ENCODE measurements at places on chromosomes 7 and 10.

- DNase-seq: no peak
Observed at GRCh38 chr10:52261362-52261761, 52.7 kb upstream of the DKK1 start.

GRCh38 chr10:126131341-126131740 lies 235.0 kb downstream of the FANK1 start:
- no peak for DNase-seq

DNA sequence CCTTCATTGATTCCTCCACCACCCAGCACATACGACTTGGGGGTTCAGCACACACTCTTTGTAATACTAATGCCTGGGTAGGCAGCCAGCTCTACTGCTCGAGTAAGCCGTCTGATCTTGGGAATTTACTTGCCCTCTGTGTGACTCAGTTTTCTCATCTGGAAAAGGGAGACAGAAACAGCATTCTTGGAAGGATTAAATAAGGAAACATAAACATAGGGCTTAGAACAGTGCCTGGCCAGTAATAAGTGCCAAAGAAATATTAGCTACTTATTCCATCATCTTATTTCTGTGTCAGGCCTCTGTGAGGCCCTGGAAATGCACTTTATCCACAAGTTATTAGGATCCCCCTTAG lies 130.1 kb downstream of the TNS3 start:
- DNase-seq: no peak

DNA sequence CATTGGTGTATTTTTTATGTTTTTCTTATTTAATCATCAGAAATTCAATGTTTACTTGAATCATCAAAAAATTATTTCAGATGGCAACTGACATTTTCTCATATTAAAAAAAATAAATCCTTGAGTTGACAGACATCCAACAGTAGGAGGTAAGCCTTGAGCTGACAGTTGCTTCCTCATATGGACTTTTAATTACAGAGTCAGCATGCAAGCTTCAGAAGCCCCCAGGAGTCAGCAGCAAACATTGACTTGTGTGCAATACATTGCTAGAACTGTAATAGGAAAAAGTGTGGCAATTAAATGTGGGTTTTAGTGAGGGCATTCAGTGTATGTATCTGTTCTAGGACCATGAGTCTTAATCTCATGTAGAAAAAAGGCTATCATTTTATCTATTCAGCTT lies 62.4 kb upstream of the TAS2R16 start:
- no peak for DNase-seq

GRCh38 chr10:21509341-21510240 lies 15.9 kb downstream of the SKIDA1 start:
- no peak for DNase-seq

GRCh38 chr10:78553792-78554191 lies 515.0 kb upstream of the ZMIZ1 start:
- DNase-seq: no peak

DNA sequence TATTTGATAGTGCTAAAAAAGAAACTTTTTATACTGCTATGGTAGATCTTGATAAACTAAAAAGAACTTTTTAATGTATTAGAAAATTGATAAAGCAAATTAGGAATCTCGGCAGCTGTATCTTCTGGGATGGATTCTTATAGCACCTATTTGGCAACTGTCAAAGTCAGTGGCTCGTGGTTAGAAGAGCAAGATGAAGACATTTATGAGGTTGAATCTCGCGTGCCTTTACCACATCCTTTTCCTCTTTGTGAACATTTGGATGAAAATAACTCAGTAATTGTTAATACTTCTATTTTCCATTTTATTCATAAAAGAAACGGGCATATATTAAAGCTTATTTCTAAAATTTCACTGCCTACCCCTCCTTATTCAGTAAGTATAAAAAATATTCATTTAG lies 76.2 kb downstream of the CYP51A1 start:
- no peak for DNase-seq

DNA sequence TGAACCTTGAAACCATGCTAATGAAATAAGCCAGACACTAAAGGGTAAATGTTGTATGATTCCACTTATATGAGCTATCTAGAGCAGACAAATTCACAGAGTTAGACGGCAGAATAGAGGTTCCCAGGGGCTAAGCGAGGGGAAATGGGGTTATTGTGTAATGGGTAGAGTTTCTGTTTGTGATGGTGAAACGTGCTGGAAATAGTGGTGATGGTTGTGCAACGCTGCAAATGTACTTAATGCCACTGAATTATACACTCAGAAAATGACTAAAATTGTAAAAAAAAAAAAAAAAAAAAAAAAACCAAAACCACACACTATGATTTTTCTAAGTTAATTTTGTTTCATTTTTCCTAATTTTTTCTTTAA lies 30.0 kb downstream of the SFXN4 start:
- peak; percentile 41 for DNase-seq

GRCh38 chr7:87574630-87575029 lies 26.1 kb downstream of the ABCB1 start:
- no peak for DNase-seq

- no peak for DNase-seq
Observed at GRCh38 chr10:15180736-15181135, 12.2 kb upstream of the NMT2 start.

- no peak for DNase-seq
Observed at GRCh38 chr10:46317370-46317769, 30.6 kb downstream of the ANTXRL start.

- DNase-seq: no peak
Observed at GRCh38 chr7:29424984-29425309, 138.7 kb upstream of the PRR15 start.

- DNase-seq: peak; percentile 19
Observed at GRCh38 chr7:50687575-50688225, 95.0 kb downstream of the GRB10 start.

DNA sequence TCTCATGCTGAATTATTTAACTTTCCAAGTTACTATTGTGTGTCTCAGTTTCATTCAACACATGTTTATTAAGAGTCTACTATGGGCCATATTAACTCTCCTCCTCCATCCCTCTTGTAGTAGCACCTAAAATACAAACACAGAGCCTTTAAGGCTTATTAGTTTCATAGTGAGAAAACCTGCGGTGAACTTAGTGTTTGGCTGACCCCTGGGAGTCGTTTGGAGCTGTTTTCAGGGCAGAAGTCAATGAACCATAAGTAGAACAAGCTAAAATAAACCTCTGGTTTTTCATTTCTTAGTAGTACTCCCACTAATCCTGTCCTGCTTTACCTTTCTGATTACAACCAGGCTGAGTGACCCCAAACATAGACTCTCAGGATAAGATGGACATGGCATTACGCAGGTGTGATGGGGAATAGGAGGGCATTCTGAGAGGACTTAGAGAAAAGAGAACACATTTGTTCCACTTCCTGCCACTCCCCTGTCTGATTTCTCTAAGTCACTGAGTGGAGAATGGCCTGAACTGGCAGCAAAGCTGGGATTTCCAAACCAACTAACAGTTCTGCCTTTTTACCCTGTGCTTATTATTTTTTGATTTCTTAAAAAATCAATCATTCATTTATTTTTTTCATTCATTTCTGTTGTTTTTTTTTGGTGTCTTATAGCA lies 74.5 kb downstream of the LRMDA start:
- no peak for DNase-seq

GRCh38 chr10:34049469-34049868 lies 715.0 kb upstream of the NRP1 start:
- DNase-seq: no peak

DNA sequence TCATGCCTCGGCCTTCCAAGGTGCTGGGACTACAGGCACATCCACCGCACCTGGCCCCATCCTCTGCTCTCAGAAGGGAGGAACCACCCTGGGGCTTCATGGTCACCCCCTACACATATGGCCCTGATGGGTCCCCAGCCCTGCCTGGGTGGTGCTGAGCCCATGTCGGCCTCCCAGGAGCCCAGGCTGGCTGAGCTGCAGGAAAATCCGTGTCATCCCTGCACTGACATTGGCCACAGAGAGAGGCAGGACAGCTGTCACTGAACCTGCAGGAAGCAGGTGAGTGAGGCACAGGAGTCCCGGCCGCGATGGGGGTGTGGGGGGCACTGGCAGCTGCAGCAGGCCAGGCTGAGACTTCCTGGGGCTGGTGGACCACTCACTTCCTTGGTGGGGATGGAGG lies 8.0 kb downstream of the GRIFIN start:
- no peak for DNase-seq

GRCh38 chr10:105964009-105964408 lies 1200.5 kb downstream of the SORCS1 start:
- no peak for DNase-seq

DNA sequence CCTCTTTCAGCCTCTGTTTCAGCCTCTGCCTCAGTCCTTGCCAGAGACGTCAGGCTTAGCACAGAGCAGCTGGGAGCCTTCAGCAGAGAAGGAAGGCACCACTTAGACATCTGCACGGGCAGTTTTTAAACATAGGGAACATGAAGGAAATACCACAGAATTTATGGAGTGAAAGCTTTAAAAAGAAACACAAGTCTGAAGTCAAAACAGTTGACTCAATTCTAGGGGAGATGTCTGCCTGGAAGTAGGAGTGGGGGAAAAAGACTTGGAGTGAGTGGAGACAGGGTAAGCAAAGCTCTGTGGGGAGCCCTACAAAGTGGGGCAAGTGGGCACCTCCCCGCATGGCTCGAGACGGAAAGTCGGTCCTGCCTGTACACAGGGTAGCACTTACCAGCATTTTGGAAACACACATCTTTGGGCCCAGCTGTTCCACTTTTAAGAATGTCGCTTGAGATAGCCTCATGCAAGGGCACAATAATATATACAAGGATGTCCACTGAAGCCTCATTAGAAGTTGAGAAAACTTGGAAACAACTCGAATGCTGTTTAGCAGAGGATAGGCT lies 5.0 kb upstream of the TBXAS1 start:
- no peak for DNase-seq

GRCh38 chr7:106057962-106058927 lies 53.9 kb downstream of the SYPL1 start:
- DNase-seq: no peak

DNA sequence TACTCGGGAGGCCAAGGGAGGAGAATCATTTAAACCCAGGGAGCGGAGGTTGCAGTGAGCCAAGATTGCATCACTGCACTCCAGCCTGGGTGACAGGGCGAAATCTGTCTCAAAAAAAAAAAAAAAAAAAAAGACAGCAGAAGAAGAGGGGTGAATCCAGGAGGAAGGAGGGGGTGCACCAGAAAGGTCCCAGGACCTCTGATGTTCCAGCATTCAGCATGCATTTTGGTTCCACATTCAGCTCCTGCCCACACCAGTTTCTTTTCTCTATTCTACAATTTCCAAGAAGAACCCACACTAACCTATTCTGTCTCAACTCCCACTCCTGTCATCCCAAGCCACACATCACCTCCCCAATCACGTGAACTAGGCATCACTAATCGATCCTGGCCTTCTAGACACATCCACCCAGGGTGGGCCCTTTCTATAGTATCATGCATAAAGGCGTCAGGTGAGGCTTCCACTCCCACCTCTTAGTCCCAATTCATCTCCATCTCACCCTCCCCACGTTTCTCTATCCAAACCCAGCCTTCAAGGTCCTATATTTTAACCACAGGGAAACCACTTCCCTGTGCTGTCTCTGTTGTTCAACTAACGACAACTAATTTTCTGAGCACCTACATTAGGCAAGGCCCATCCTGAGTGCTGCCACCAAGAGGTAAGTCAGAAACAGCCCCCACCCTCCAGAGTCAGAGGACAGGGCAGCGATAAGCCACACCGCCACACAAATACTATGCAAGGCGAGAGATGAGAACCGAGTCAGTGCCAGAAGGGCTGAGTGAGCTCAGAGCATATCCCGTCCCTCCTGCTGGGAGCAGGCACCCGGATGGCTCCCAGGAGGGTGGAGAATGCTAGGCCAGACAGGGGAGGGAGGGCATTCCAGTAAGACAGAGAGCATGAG lies 2.2 kb downstream of the ANXA11 start:
- DNase-seq: peak; percentile 54

DNA sequence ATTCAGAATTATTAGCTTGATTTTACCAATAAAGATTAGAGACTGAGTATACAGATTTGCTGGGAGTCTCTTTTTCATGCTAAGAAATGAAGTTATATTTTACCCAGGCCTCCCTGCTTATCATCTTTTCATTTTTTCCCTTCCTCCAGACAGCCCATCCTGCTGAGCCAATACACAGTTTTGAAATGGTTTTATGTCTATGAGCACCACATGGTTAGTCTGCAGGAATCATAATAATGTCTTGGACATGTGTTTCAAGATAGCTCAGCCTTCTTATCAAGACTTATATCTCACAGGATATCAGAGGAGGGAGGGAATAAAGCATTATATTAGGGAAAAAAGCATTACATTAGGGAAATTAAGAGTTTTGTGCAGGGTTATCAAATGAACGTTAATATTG lies 157.1 kb downstream of the EXOC4 start:
- no peak for DNase-seq

DNA sequence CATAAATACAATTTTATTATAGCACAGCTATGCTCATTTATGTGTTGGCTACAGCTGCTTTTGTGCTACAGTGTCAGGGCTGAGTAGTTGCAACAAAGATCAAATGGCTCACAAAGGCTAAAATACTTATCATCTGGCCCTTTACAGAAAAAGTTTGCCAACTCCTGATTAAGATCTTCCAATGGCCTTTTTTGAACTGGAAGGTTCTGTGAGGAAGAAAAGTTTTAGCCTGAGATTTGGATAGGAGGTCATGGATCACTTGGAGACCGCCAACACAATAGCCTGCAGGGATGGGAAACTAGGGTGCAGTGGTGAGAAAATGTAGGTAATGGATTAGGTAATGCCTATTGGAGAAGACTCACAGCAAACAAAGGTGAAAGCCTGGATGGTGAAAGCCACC lies 169.8 kb downstream of the NOC3L start:
- no peak for DNase-seq

DNA sequence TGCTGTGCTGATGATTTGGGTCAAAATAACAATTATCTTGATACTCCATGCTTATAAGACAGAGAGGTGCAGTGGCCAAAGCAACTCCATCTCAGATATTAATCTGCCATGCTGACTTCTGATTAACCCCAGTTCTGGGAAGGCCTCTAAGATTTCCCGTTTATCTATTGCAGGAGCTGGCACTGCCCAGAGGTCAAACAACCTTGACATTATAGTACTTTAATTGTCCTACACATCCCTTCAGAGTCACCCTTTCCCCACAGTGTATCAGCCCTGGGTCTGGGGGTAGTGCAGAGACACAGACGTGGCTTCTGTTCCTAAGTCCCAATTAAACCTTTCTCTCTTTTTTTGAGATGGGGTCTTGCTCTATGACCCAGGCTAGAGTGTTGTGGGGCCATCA lies 63.8 kb downstream of the PARD3 start:
- no peak for DNase-seq

DNA sequence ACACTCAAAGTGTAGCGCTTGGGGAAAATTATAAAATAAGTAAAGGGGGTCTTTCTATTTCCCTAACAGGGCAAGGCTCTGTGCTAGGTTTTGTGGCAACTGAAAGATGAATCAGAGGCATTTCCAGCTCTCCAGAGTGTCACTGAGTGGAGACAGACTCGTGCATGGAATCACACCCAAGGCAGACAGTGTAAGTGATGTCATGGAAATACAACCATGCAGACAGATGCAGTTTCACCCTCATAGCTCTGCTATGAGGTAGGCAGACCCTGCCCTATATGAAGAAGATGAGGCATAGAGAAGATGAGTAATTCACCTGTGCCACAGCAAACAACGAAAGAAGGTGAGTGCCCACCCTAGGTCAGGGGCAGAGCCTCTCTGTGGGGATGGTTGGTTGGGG lies 57.2 kb upstream of the PITRM1 start:
- no peak for DNase-seq

GRCh38 chr10:100370714-100371481 lies 23.9 kb downstream of the SCD start:
- DNase-seq: peak; percentile 50

- DNase-seq: no peak
Observed at GRCh38 chr7:143407287-143408251, 1.1 kb downstream of the EPHA1 start.

GRCh38 chr7:104723001-104723400 lies 291.0 kb upstream of the KMT2E start:
- no peak for DNase-seq
